ENCODE measurements at places on chromosomes 6 and 20. TPM values are rescaled to one million over a fixed set of nuclear protein-coding genes. Genes with fewer than 3 reads are reported as not detected.

PMEPA1 gene
- 17.0 TPM for total RNA-seq

SNAP25 gene
- total RNA-seq: 3.6 TPM

GRCh38 chr20:38725148-38725901 is 1.0 kb downstream of the SLC32A1 start:
- no peak for DNase-seq
- H3K27me3 ChIP-seq: peaks cover 6% of the 10 kb centered on the region
- H3K4me3 ChIP-seq: no peak overlapping the region
- no peak overlapping the region for H3K27ac ChIP-seq
- no peaks in the 10 kb centered on the region for H3K36me3 ChIP-seq

- no peaks in the 10 kb centered on the region for H3K4me1 ChIP-seq
- no peaks in the 10 kb centered on the region for H3K36me3 ChIP-seq
- no peak for DNase-seq
- H3K4me3 ChIP-seq: no peak overlapping the region
Observed at GRCh38 chr6:145138469-145139139, 596.7 kb downstream of the EPM2A start.

All from esophagus muscularis mucosa (tissue), 4 donors.